ENCODE measurements at places on chromosomes 2 and 18.

DNA sequence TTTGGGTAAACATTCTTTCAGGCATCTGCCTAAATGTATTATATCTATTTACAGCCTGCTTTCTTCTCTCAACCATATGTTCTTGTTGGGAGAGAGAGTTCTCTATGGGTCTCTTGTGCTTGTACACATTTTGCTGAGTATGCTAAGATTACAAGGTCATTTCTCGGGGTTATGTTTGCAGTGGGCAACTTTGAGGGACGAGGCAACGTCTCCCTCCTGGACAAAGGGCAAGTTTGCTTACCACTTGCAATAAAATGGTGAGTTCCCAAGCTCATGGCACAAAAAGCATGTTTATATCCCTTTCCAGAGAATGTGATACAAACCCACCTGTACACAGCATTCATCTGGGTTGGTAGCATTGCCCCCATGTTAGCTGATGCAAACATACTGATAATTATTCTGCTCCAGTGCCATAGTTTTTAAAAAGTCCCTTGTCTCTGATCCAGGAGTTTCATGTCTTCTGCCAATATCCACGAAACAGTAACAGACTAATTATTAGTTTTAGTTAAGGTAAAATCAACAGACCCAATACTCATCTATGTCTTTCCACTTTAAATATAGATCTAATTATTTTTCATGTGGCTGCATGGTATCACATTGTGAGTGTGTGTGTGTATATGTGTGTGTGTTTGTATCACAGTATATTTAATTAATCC is 84.2 kb upstream of the MAPK4 start:
- DNase-seq: no peak

DNA sequence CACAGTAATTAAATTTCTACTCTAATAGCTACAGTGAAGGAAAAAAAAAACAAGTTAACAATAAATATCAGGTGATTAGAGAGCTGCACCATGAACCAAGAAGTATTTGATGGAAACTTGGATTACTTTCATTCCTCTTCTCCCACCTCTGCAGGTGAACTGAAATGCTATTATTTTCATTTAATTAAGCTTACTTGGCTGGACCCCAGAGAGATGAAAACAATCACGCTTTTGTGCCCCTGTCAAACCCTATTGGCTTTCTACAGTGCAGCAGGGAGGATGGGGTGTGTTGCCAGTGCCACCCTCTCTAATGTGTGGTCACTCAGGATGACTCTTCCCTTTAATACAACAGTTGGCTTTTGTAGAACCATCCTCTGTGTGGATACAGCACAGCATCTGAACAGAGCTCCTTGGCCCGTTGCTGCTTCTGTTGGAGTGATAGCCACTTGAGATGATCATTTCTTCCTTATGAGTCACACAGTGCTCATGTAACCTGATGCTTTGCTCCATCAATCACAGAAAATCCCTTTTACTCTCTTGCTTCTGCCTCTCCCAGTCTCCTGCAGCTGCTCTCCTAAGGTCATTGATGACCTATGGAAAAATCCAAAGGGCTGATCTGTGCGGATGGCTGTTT is 5.5 kb upstream of the ARL4C start:
- DNase-seq: no peak

- DNase-seq: no peak
Observed at GRCh38 chr18:12053289-12053688, 40.4 kb upstream of the ANKRD62 start.

GRCh38 chr2:239813261-239814115 is 211.7 kb downstream of the NDUFA10 start:
- DNase-seq: no peak

DNA sequence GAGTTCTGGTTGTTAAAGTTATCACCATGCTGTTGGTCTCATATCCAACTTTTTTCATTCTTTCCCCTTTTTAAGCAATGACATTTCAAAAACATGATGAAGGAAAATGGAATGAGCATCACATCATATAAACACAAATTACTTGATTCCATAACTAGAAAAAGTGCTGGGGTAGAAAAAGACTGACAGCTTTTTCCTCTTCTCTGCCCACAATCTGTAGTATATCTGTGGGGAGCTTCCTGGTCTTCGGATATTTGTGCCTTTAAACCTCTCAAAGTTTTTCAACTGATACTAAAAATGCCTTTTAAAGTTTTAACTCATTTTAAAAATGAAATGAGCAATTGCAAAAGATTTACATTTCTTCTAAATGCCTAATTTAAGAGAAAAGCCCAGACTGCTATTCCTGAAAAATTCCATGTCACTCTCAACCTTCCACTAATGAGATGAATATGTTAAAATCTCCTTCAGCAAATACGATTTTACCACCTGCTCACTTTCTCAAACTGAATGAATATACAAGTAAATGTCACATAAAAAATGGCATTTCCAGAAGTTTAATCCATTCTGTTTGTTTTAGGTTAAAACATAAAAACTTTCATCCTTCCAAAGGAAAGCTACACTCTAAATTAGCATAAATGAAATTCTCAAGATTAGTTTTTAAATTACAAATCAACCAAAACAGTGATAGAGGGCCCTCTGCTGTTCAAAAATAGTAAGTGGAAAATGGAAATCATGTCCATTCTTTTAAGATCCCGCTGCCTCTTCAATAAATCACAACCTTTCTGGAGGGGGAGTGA is 2.1 kb downstream of the DNAH7 start:
- peak; percentile 61 for DNase-seq

DNA sequence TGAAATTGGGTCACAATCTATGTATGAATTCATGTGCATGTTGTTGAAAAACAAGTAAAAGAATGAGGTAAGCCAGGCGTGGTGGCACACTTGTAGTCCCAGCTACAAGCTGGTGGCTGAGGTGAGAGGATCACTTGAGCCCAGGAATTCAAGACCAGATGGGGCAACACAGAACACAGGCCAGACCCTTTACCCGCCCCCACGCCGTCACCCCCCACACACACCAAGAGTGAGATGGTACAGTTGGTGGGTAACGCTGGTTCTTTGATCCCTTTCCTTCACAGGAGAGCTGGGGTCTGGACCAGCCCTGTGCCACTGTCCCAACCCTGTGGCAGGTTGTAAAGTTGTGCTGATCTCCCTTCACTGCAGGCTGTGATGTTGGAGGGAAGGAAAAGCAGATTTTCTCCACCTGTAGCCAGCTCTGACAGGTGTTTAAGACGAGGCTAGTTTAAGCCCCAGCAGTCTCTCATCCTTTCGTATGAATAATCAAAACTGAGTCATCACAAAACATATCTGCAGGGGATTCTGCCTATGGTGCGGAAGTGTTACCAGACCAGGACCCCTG is 13.6 kb downstream of the B3GNT2 start:
- DNase-seq: no peak

- DNase-seq: no peak
Observed at GRCh38 chr2:205895981-205896655, 189.9 kb downstream of the INO80D start.

- DNase-seq: no peak
Observed at GRCh38 chr2:219991116-219991515, 363.7 kb downstream of the SLC4A3 start.

DNA sequence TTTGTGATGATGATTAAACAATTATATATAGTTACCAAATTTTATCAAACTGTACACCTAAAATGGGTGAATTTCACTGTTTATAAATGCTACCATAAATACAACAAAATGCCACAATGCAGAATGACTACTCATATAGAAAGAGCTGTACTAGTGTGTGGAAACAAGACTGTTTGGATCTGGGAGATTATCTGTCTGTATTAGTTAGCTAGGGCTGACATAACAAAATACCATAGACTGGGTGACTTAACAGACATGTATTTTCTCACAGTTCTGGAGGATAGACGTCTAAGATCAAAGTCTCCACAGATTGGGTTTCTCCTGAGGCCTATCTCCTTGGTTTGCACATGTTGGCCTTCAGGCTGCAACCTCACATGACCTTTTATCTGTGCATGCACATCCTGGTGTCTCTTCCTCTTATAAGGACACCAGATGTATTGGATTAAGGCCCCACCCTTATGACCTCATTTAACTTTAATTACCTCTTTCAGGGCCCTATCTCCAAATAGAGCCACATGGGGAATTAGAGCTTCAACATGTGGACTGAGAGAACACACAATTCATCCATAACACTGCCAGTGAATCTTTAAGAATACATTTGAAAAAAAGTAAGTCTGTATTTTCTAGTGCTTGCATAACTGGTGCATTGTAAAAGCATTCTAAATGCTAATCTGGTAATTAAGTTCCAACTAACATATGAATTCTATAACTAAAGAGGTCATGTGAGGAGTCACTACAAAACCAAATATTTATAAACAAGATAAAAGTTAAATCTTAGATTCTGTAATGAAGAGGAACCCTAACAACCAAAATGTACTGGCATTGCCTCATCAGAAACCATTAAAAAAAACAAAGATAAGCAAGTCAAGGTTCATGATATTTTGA is 699.6 kb downstream of the NYAP2 start:
- no peak for DNase-seq

- DNase-seq: no peak
Observed at GRCh38 chr2:158184556-158185343, 83.1 kb downstream of the UPP2 start.

- DNase-seq: no peak
Observed at GRCh38 chr18:48693625-48694262, 154.9 kb downstream of the CTIF start.

GRCh38 chr2:142082368-142082767 is 48.4 kb downstream of the LRP1B start:
- DNase-seq: no peak

DNA sequence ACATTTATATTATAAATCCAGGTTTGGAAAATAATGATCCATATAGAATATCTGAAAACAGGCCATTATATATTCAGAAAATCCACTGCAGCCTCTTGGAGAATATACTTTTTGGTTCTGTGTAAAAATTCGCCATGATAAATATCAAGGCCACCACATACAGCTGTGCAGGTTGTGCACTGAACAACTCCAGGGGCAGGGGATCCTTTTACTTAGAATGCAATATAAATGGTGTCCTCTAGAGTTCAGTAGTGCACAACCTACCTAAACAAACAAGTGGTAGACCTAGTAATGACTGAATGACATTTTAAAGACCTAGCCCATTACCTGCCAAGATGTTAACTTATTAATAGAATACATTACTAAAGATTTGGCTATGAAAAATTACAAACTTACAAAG is 22.4 kb downstream of the MOGAT1 start:
- no peak for DNase-seq

GRCh38 chr2:225937625-225938187 is 538.2 kb downstream of the NYAP2 start:
- DNase-seq: no peak

DNA sequence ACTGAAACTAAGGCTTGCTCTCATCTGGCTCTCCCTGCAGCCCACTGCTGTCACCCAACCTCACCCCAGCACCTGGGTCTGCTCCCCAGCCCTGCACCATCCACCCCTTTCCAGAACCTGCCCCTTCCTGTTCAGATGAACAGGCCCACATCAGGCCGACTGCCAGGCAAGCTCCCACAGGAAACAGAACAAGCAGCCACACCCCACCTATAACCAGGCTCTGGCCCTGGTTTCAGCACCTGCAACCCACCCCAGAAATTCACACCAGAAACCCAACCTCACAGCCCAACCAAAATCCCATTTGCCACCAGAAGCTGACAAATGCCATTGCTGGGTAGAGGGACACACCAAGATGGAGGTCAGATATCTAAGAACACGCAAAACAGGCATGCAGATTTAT is 159.2 kb upstream of the ID2 start:
- peak; percentile 38 for DNase-seq

DNA sequence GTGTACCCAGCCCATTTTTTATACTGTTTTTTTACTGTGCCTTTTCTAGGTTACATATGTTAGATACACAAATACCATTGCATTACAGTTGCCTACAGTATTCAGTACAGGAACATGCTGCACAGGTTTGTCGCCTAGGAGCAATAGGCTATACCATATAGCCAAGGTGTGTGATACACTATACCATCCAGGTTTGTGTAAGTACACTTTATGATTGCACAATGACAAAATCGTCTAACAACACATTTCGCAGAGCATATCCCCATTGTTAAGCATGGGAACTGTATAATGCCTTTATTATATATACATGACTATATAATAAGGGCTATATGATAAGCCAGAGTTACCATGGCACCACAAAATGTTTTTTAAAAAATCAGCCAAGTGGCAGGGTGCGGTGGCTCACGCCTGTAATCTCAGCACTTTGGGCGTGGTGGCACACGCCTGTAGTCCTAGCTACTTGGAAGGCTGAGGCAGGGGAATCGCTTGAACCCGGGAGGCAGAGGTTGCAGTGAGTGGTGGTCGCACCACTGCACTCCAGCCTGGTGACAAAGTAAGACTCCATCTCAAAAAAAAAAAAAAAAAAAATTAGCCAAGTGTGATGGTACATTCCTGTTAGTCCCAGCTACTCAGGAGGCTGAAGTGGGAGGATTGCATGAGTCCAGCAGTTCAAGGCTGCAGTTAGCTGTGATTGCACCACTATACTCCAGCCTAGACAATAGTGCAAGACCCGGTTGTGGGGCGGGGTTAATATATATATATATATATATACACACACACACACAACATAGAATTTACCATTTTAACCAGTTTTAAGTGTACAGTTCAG is 2.8 kb upstream of the CENPA start:
- DNase-seq: no peak

DNA sequence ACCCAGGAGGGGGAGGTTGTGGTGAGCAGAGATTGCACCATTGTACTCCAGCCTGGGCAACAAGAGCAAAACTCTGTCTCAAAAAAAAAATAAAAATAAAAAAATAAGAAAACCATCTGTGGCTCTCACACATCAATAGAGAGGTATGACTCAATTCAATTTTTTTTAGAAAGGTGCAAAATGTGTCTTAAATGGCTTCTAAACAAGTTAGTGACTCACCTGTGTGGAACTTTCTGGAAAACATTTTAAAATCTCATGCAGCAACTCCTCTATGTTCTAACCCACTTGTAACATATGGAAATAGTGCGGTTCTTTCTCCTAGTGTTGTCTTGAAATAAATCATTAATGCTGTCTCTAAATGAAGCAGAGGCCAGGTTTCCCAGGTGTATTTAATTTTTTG is 10.7 kb upstream of the SULT1C4 start:
- DNase-seq: no peak

- DNase-seq: peak; percentile 53
Observed at GRCh38 chr18:59056706-59057492, 82.8 kb upstream of the SEC11C start.

DNA sequence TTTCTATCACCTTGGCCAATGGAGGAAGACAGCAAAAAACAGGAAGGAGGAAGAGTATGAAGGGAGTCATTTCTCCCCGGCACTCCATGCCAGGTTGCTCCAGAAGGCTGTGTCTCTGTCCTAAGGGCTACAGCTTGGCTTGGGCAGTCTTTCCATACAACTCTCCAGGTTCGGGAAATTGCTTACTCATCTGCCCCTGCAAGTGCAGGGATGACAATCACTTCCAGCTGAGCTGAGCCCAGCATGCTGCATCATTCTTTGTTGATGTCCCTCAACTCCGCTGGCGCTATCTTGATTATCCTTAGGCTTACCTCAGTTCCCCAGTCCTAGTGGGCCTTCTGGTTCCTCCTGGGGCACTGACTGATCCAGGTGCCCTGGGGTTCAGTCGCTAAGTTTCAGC is 86.9 kb upstream of the COPS8 start:
- no peak for DNase-seq

GRCh38 chr2:120923426-120923825 is 187.8 kb downstream of the GLI2 start:
- DNase-seq: no peak

All from CD4-positive, alpha-beta T cell treated with Interleukin-17A for 1 hour (primary cell).